ENCODE measurements at places on chromosomes 2 and 18.

GRCh38 chr18:33558529-33558928 lies 19.5 kb upstream of the ASXL3 start:
- H3K4me1 ChIP-seq: no peaks in the 10 kb centered on the region
- H3K36me3 ChIP-seq: no peaks in the 10 kb centered on the region
- DNase-seq: no peak

- no peaks in the 10 kb centered on the region for H3K27me3 ChIP-seq
- no peaks in the 10 kb centered on the region for H3K36me3 ChIP-seq
- H3K4me1 ChIP-seq: no peaks in the 10 kb centered on the region
- H3K27ac ChIP-seq: no peak overlapping the region
- no peak for DNase-seq
Observed at GRCh38 chr2:150630587-150631235, 143.2 kb upstream of the RND3 start.

DNA sequence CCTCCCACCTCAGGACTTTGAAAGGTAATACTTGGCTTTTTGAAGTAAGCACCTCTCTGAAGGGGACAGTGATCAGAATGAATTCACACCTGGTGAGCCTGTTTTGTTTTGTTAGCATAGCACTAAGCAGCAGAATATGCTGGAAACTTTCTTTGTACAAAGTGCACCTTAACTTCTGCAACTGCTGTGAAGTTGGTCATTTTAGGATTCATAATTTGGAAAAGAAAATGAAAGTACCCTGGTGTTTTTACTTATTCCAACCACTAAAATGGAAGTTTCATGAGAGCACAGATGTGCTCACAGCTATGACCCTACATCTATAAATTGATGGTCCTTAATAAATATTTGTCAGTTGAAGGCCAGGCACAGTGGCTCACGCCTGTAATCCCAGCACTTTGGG lies 257.8 kb upstream of the STON1 start:
- peaks cover 7% of the 10 kb centered on the region for H3K4me1 ChIP-seq
- no peaks in the 10 kb centered on the region for H3K27me3 ChIP-seq
- H3K4me3 ChIP-seq: no peak overlapping the region
- no peak overlapping the region for H3K27ac ChIP-seq
- no peak for DNase-seq

DNA sequence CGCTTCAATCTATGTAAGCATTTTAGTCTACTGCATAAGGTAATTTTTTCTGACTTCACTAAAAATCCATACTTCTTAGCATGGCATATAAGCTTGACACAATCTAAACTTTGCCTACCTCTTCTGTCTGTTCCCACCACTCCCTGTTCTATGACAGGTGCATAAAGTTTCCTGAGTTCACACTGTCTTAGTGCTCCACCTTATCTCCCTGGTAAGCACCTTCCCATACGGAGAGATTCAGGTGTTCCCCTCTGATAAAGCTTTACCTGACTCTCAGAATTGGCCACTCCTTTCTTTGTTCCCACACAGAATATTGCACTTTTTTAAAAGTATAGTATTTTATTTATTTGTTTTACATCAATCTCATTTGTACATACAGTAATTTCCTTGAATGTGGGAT lies 16.8 kb upstream of the ITGA4 start:
- no peaks in the 10 kb centered on the region for H3K4me1 ChIP-seq
- no peak for DNase-seq
- no peak overlapping the region for H3K4me3 ChIP-seq
- H3K27ac ChIP-seq: no peak overlapping the region
- H3K36me3 ChIP-seq: no peaks in the 10 kb centered on the region

GRCh38 chr2:48312126-48312525 lies 217.8 kb upstream of the STON1 start:
- H3K27me3 ChIP-seq: no peaks in the 10 kb centered on the region
- peaks cover 29% of the 10 kb centered on the region for H3K4me1 ChIP-seq
- DNase-seq: peak; percentile 96
- H3K36me3 ChIP-seq: no peaks in the 10 kb centered on the region

DNA sequence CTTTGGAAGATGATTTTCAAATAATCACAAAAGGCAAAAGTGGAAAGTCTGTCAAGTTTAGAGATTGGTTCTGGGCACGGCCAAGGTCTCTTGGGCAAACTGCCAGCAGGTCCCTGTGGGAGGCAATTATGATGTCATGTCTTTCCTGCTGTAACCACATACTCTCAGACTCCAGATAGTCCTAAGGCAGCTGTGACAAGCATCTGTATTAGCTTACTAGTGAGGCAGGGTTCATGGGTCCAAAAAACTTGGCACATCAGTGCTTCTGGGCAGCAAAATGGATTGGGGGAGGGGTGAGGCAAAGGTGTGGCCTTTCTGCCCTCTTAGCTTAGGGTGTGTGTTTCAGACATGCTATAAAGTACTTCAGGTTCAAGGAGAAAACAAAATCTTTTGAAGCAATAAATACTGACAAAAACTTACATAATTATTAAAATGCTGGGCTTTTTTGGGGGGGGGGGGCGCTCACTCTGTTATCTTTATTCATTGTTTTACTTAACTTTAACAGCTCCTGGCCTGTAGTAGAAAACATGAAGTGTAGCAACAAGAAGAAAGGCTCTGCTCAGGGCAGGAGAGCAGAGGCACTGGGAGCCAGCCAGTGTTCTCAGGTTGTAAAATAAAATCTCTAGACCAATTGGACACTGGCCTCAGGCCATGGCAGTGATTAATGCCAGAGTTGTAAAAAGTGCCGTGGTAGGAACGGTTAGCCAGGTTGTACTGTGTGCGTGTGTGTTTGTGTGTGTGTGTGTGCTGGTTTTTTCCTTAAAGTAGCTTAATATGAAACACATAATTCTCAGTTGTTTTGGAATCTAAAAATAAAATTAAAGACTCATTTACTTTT lies 14.3 kb upstream of the TANC1 start:
- 0 out of 2 replicates have a peak overlapping the region, but pooled peaks have one; percentile 4 for H3K4me3 ChIP-seq
- H3K27ac ChIP-seq: peak overlapping the region; percentile 86
- no peaks in the 10 kb centered on the region for H3K27me3 ChIP-seq
- no peaks in the 10 kb centered on the region for H3K36me3 ChIP-seq
- DNase-seq: peak; percentile 88
- H3K4me1 ChIP-seq: peaks cover 18% of the 10 kb centered on the region

DNA sequence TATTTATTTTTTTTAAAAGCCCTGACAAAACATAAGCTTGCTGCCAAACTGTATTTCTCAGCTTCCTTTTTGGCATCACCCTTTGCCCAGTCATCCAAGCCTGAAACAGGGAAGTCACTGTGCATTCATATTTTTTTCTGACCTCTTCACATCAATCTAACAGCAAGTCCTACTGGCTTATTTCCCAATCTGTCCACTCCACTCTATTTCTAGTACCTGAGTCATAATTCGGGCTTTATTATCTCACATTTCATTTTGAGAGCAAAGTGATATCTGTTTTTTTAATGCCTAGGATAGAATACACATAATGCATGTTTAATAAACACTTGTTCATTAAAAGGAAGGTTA lies 5.1 kb downstream of the HNMT start:
- H3K27ac ChIP-seq: peak overlapping the region; percentile 75
- H3K27me3 ChIP-seq: no peaks in the 10 kb centered on the region
- peaks cover 46% of the 10 kb centered on the region for H3K4me1 ChIP-seq
- no peak overlapping the region for H3K4me3 ChIP-seq

- no peaks in the 10 kb centered on the region for H3K4me1 ChIP-seq
- H3K4me3 ChIP-seq: no peak overlapping the region
Observed at GRCh38 chr2:132789066-132789465, 119.1 kb upstream of the LYPD1 start.

DNA sequence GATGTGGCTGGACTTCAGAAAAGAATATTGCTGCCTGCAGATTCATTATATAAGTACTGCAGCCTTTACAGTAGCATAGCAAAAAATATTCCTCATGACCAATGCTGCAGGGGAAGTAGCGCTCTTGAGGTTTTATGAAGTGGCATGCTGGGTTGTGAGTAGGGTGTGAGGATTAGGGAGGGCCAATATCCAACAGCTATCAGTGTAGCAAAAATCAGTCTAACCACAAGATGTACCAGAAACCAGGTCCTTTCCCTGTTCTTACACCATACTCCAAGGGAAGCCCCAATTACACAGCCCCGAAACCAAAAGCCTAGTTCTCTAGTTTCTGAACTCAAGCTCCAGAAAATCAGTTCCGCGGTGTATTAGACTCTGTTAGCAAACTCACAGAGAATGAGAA lies 1082.2 kb upstream of the DDX18 start:
- H3K36me3 ChIP-seq: no peaks in the 10 kb centered on the region
- H3K27me3 ChIP-seq: no peaks in the 10 kb centered on the region
- no peak overlapping the region for H3K4me3 ChIP-seq

- H3K27ac ChIP-seq: no peak overlapping the region
- H3K27me3 ChIP-seq: no peaks in the 10 kb centered on the region
Observed at GRCh38 chr2:130798472-130799218, 38.1 kb upstream of the ARHGEF4 start.

- H3K27ac ChIP-seq: peak overlapping the region; percentile 8
- no peaks in the 10 kb centered on the region for H3K36me3 ChIP-seq
- peak; percentile 81 for DNase-seq
- H3K4me1 ChIP-seq: peaks cover 12% of the 10 kb centered on the region
- no peak overlapping the region for H3K4me3 ChIP-seq
- no peaks in the 10 kb centered on the region for H3K27me3 ChIP-seq
Observed at GRCh38 chr2:20430461-20431300, 16.2 kb upstream of the RHOB start.

GRCh38 chr2:16184945-16185660 lies 244.8 kb downstream of the MYCN start:
- H3K27ac ChIP-seq: no peak overlapping the region
- H3K4me1 ChIP-seq: no peaks in the 10 kb centered on the region
- H3K27me3 ChIP-seq: no peaks in the 10 kb centered on the region
- no peaks in the 10 kb centered on the region for H3K36me3 ChIP-seq

GRCh38 chr2:63589148-63589958 lies 590 bp downstream of the MDH1 start:
- H3K4me1 ChIP-seq: peaks cover 29% of the 10 kb centered on the region
- H3K36me3 ChIP-seq: peaks cover 7% of the 10 kb centered on the region
- H3K27me3 ChIP-seq: no peaks in the 10 kb centered on the region
- DNase-seq: peak; percentile 23

- H3K36me3 ChIP-seq: no peaks in the 10 kb centered on the region
- H3K27ac ChIP-seq: no peak overlapping the region
- DNase-seq: peak; percentile 25
- H3K4me1 ChIP-seq: 0 out of 2 replicates have a peak, but pooled peaks cover 10% of the 10 kb centered on the region
Observed at GRCh38 chr18:36672437-36673344, 156.1 kb downstream of the TPGS2 start.

DNA sequence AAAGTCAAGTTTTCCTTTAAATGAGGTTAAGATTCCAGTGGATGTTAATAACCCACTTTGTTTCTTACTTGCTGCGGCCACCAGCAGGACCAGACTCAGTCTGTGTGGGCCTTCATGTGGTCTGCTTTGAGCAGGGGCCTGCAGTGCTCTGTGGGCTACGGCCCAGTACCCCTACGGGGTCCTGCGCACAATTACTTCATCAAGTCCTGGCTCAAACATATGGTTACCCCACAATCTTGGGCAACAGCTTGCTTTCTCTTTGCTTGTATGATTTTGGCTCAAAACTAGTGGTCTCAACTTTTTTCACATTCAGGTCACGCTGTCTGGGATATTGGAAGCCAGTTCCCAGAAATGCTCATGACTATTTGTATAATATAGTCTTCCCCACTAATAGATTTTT lies 64.2 kb downstream of the PTPN2 start:
- H3K36me3 ChIP-seq: peaks cover 30% of the 10 kb centered on the region
- no peaks in the 10 kb centered on the region for H3K4me1 ChIP-seq
- no peak for DNase-seq
- no peaks in the 10 kb centered on the region for H3K27me3 ChIP-seq
- no peak overlapping the region for H3K27ac ChIP-seq

GRCh38 chr2:237623428-237624403 lies 3.7 kb upstream of the LRRFIP1 start:
- H3K27ac ChIP-seq: no peak overlapping the region
- no peak for DNase-seq
- peaks cover 4% of the 10 kb centered on the region for H3K27me3 ChIP-seq
- no peak overlapping the region for H3K4me3 ChIP-seq

GRCh38 chr2:239033801-239034560 lies 186.1 kb downstream of the TWIST2 start:
- peak; percentile 14 for DNase-seq
- H3K27me3 ChIP-seq: peaks cover 11% of the 10 kb centered on the region
- no peaks in the 10 kb centered on the region for H3K4me1 ChIP-seq
- no peak overlapping the region for H3K27ac ChIP-seq
- no peaks in the 10 kb centered on the region for H3K36me3 ChIP-seq

GRCh38 chr2:8573942-8574195 lies 108.0 kb upstream of the ID2 start:
- no peak overlapping the region for H3K27ac ChIP-seq
- no peak for DNase-seq
- H3K27me3 ChIP-seq: no peaks in the 10 kb centered on the region
- no peaks in the 10 kb centered on the region for H3K36me3 ChIP-seq

GRCh38 chr2:174145827-174146226 lies 102.5 kb downstream of the OLA1 start:
- no peaks in the 10 kb centered on the region for H3K4me1 ChIP-seq
- H3K4me3 ChIP-seq: no peak overlapping the region
- DNase-seq: peak; percentile 39
- no peaks in the 10 kb centered on the region for H3K27me3 ChIP-seq

- H3K27me3 ChIP-seq: no peaks in the 10 kb centered on the region
- H3K4me3 ChIP-seq: peak overlapping the region; percentile 54
- peaks cover 13% of the 10 kb centered on the region for H3K36me3 ChIP-seq
- peaks cover 38% of the 10 kb centered on the region for H3K4me1 ChIP-seq
- DNase-seq: peak; percentile 99
- peak overlapping the region; percentile 97 for H3K27ac ChIP-seq
Observed at GRCh38 chr2:36403675-36404230, 48.2 kb downstream of the CRIM1 start.

- H3K36me3 ChIP-seq: no peaks in the 10 kb centered on the region
- no peak overlapping the region for H3K4me3 ChIP-seq
- DNase-seq: no peak
- H3K4me1 ChIP-seq: peaks cover 10% of the 10 kb centered on the region
- no peak overlapping the region for H3K27ac ChIP-seq
Observed at GRCh38 chr2:138708682-138709241, 71.4 kb downstream of the NXPH2 start.

- H3K36me3 ChIP-seq: peaks cover 4% of the 10 kb centered on the region
- peak; percentile 95 for DNase-seq
- peak overlapping the region; percentile 95 for H3K27ac ChIP-seq
- peak overlapping the region; percentile 73 for H3K4me3 ChIP-seq
- peaks cover 47% of the 10 kb centered on the region for H3K4me1 ChIP-seq
- H3K27me3 ChIP-seq: no peaks in the 10 kb centered on the region
Observed at GRCh38 chr2:127700527-127701192, 637 bp upstream of the SFT2D3 start.

DNA sequence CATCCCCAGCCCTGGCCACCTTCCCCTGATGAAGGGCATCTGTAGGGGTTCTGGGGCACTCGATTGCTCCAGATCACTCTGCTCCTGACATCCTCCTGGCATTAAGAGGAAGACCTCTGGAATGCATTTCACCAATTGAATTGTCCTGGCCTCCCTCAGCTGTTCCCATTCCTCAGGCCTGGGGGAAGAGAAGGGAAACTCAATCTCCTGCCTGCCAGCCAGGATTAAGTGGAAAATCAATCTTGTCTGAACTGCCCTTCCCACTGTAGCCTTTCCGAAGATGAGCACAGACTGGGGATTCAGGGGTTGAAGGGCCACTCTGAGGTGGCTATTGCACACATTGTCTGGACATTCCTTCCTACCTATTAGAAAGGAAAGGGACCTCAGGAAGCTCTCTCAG lies 99.8 kb downstream of the ALK start:
- no peaks in the 10 kb centered on the region for H3K36me3 ChIP-seq
- no peak overlapping the region for H3K4me3 ChIP-seq
- DNase-seq: no peak
- H3K4me1 ChIP-seq: no peaks in the 10 kb centered on the region
- no peak overlapping the region for H3K27ac ChIP-seq
- H3K27me3 ChIP-seq: no peaks in the 10 kb centered on the region
